ENCODE measurements at places on chromosomes 16 and 17.
A peak's percentile ranks its signal among the peaks of the same experiment; 100 is the strongest.

- peak; percentile 69 for DNase-seq
These were observed 789.9 kb upstream of the KIF2B start for GRCh38 chr17:53032861-53033271.

- DNase-seq, result no peak
These were observed 6.6 kb downstream of the SLC5A10 start for GRCh38 chr17:18958611-18959010.

DNA sequence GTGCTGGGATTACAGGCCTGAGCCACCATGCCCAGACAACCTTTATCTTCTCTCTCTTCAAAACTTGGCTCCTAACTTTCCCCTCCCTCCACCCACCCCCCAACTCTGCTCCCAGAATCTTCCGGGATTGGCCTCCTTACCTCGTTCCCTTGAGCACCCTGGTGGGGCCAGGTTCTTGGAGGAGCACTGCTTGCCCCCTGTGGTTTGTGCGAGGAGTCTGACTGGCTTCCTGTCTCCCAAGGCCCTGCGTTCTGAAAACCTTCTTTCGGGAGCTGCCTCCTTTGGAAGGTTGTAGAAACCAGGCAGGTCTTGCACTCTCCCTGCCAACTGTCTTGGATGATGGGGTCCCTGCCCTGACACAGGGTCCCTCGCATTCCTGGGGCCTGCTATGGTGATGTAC, 19.8 kb downstream of the PLXDC1 start:
- no peak for DNase-seq

DNA sequence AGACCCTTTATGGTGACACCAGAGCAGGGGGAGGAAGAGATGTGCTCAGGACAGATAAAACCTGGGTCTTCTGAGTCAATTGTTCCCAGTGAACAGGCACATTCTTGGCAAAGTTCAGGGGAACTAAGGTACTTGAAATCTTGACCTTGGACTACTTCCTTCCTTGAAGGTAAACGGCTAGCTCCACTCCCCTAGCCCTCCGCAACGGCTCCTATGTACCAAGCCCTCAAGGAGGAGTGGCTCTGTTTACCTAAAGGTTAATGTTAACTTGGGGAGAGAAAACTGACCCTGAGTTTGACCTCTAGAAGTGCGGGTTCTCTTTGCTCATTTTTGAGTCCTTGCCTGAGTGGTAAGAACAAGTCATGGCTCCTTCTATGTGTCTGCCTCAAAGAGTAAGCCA, 7.8 kb downstream of the TTLL6 start:
- no peak for DNase-seq

DNA sequence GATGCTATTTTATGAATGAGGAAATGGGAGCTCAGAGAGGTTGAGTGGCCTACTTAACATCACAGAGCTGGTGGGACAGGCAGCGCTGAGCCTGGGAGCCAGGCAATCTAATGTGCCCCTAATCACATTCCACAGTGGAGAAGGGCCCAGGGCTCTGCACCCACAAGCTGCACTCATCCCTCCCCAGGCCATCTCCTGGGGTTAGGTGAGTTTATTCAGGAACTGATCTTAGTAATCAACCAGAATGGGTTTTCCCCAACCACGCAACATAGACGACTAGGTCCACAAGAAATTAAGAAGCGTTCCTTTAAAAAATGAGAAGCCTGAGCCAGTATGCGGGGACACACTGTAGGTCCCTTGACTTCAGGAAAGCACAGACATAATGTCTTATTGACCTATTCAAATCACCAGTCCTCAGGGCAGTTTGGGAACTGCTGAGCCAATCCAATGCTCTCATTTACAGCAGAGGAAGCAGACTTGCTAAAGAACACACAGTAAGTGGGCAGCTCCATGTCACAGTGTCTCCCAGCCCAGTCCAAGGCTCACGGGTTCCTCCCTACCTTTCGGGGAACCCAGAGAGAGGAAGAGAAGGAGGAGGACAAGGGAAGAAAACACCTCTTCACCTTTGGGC, 2.3 kb downstream of the MPP3 start:
- DNase-seq, result no peak

DNA sequence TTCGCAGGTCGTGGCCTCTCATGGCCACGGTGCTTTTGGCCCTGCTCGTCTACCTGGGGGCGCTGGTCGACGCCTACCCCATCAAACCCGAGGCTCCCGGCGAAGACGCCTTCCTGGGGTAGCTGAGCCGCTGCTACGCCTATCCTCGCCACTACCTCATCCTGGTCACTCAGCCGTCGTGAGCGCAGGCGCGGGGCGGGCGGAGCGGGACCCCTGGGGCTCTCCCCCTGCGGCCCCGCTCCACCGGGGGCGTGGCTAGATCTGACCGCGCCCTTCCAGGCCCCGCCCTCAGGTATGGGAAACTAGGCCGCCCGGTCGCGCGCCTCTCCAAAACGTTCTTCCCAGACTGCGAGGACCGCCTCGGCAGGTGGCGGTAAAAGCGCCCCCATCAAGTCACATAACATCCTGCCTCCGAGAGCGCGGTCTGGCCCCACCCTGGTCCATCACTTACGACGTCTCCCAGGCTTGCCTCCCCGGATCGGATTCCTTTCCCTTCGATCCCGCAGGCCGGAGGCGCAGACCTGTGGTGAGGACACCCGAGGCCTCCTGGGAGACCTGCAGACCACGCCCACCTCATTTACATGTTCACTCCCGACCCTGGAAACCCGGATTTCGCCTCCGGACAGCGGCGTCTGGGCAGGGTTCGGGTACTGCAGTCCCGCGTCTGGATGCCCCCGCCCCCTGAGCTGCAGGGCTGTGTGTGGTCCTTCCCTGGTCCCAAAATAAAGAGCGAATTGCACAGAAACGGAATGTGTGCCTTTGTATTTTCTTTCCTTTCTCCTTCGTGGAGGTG, 91.5 kb upstream of the TMEM97 start:
- DNase-seq, result no peak

GRCh38 chr17:75031972-75032719, 14.6 kb downstream of the ATP5PD start:
- DNase-seq, result peak; percentile 80

GRCh38 chr16:72464597-72465368, 292.8 kb upstream of the PMFBP1 start:
- DNase-seq, result no peak

GRCh38 chr17:80285237-80285920, 24.7 kb downstream of the RNF213 start:
- no peak for DNase-seq

- DNase-seq, result no peak
These were observed 3.3 kb downstream of the PHLPP2 start for GRCh38 chr16:71721066-71721740.

DNA sequence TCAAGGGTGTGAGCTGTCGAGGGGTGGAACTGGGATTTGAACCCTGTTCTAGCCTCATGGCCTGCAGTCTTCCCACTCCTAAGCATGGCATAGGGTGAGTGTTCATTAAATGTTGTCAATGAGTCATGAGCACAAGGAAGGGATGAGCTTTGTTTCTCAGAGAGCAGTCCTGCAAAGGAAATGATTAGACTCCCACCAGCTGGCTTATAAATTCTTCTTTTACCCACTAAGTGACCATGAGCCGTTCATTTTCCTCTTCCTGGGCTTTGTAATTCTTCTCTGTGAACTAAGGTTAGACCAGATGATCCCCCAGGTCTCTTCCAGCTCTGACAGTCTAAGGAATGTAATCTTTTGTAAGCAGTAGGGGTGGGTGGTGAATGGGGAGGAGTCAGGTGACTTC, 47.9 kb upstream of the HNF1B start:
- DNase-seq, result no peak

- no peak for DNase-seq
These were observed 13.8 kb downstream of the IL34 start for GRCh38 chr16:70659953-70660671.

- no peak for DNase-seq
These were observed 88.7 kb downstream of the HS3ST3A1 start for GRCh38 chr17:13513039-13513405.

DNA sequence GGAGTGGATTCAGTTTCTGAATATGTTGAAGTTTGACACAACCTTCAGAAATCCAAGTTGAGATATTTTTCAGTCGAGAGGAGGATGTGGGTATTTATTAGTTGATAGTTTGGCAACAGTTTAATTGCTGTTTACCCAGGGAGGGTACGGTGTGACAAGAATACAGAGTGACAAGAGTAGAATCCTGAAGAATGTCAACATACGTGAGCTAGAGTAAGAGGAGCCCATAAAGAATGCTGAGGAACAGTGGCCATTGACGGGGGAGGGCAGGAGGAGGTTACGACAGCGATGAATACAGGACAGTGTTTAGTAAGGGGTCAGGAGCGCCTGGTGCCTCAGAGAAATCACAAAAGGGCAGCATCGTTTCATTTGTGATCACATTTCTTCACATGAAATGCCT, 76.5 kb downstream of the AATF start:
- no peak for DNase-seq

- DNase-seq, result peak; percentile 89
These were observed 38.2 kb upstream of the ZFHX3 start for GRCh38 chr16:73086108-73086507.

- DNase-seq, result peak; percentile 77
These were observed 43.7 kb upstream of the GOSR1 start for GRCh38 chr17:30433514-30433913.

- no peak for DNase-seq
These were observed at the start of gene TLCD3A for GRCh38 chr17:732067-732901. TLCD3A (plus strand) TSS chr17:732596; CDS start chr17:732648, 52 bp downstream.

- DNase-seq, result no peak
These were observed 1.6 kb upstream of the LRRC75A start for GRCh38 chr17:16493531-16494046.

DNA sequence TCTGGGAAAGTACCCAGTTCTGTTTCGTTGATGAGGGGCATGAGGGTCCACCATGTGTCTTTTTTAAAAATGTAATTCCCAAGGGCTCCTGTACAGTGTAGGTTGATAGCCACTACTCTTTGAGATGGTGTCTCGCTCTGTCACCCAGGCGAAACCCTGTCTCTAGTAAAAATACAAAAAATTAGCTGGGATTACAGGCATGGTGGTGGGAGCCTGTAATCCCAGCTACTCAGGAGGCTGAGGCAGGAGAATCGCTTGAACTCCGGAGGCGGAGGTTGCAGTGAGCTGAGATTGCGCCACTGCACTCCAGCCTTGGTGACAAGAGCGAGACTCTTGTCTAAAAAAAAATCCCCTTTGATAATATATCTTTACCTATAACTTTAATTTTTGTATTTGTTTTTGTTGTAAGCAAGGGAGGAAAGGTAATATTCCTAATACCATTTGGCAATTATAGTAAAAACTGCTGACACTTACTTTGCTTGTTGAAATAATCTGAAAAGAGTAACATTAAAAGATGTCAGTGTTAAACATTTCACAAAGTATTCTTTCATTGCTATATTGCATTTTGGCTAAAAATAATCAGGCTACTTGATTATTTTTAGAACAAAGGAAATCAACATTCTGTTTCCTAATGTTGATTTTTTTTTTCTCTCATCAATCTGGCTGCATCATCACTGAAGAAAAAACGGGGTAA, 11.8 kb downstream of the KPNA2 start:
- no peak for DNase-seq

GRCh38 chr16:55370762-55371482, 46.9 kb downstream of the IRX6 start:
- DNase-seq, result no peak

- no peak for DNase-seq
These were observed 13.4 kb downstream of the CMC2 start for GRCh38 chr16:80993307-80993706.

DNA sequence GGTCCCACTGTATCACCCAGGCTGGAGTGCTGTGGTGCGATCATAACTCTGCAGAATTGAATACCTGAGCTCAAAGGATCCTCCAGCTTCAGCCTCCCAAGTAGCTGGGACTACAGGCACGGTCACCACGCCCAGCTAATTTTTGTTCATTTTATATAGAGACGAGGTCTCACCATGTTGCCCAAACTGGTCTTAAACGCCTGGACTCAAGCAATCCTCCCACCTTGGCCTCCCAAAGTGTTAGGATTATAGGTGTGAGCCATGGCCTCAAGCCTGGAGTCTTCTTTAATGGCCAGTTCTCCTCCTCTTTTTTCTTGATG, 484 bp downstream of the CD300LB start:
- no peak for DNase-seq

GRCh38 chr17:55067697-55068439, 99.3 kb downstream of the STXBP4 start:
- DNase-seq, result no peak

GRCh38 chr17:62149961-62150360, 84.9 kb upstream of the MED13 start:
- DNase-seq, result no peak

- DNase-seq, result no peak
These were observed 272.0 kb downstream of the MAF start for GRCh38 chr16:79328402-79329165.

GRCh38 chr16:456891-457483, 31.5 kb downstream of the RAB11FIP3 start:
- no peak for DNase-seq

DNA sequence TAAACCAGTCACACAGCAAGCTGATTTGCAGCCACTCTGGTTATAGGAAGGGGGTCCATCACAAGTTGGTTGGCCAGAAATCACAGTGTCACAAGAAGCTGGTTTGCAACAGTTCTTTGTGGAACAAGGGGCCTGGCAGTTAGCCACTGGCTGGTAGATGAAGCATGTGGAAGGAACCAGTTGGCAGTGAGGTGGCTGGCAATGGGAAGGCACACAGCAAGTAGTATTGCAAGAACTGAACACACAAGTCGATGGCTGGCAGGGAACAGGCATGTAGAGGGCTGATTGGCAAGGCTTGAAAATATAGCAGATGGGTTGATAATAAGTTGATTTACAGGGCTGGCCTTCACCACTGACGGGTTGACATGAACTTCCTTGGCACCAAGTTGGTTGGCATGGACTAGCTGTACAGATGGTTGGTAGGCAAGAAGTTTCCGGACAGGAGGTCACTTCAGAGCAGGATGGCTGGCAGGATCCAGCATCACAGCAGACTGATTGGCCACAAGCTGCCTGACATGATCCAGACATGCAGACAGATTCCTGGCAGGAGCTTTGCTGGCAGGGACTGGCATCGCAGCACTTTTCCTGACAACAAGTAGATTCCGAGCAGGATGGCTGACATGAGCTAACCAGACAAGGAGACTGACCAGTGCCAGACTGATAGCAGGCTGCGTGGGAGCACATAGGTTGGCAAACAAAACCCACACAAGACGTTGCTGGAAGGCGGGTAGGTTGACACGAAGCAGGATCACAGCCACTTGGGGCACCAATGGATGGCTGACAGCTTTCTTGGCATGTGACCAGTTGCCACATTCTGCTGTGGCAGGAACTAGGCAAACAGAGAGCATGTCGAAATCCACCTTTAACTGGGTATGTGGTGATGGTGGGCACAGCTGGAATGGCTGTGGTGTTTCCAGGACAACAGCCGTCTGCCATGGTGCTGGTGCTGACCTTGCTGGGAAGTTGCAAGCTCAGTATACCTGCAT, at the start of gene KRTAP29-1:
Gene KRTAP29-1 (minus strand): TSS at position 936 of the 986 bp plus-strand sequence. CDS start 0 bp downstream, at position 936.
- DNase-seq, result no peak
